ENCODE measurements at places on chromosomes 4 and X.

DNA sequence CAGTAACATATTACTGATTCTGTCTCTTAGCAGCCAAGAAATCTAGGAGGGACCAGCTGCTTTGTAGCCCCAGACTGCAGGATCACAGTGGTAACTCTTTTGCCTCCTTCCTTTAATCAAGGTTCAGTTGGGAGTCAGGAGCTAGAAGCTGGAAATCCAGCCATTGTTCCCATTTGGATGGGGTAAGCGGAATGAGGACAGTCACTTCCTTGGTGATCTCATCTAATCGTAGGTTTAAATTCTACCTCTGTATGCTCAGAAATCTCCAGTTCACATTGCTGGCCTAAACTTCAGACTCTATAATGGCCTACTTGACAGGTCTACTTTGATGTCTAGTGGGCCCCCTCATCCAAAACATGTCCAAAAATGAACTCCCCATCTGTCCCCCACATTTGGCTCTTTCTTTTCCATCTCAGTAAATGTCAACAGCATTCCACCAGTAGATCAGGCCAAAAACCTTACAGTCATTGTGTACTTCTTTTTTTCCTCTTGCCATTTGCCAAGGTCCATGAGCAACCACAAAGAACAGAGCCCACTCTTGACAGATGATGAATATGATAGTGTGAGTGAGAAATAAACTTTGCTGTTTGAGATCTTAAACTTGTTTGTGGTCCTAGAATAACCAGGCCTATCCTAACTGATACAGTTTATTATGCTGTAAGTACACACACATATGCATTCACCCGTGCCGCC lies 40.1 kb downstream of the WWC2 start:
- no peak for DNase-seq

DNA sequence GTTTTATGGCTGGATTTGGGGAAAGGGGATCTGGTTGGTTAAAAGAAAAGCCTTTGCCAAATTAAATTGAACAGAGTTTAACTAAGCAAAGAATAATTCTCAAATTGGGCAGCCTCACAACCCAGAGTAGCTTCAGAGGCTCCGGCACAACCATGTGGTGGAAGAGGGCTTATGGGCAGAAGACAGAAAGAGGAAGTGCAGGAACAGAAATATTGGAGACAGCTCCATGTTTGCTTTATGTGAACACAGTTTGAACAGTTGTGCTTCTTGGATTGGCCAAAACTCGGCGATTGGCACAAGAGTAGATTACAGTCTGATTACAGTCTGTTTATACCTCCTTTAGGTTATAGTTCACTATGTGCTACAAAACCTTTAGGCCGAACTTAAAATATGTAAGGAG lies 562.7 kb downstream of the TRIML1 start:
- no peak for DNase-seq

DNA sequence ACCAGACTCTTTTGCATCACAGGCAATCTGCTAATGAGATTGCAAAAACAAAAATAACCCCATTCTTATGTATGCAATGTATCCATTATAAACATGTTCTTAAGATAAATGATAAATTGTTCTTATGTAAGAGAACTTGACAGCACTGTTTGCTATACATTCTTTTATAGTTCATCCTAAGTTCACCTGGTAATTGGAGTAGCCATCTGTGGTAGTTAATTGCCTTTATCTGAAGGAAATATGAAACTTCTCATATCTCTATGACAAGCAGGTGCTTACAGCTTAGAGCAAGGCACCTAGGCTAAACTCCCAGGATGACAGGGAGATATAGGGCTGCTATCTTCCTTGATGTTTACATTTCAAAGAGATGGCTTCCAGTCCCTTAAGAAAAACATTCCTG lies 21.3 kb upstream of the CLCN5 start:
- DNase-seq = no peak

- no peak for DNase-seq
Observed at GRCh38 chr4:35975617-35976355, 268.5 kb downstream of the ARAP2 start.

DNA sequence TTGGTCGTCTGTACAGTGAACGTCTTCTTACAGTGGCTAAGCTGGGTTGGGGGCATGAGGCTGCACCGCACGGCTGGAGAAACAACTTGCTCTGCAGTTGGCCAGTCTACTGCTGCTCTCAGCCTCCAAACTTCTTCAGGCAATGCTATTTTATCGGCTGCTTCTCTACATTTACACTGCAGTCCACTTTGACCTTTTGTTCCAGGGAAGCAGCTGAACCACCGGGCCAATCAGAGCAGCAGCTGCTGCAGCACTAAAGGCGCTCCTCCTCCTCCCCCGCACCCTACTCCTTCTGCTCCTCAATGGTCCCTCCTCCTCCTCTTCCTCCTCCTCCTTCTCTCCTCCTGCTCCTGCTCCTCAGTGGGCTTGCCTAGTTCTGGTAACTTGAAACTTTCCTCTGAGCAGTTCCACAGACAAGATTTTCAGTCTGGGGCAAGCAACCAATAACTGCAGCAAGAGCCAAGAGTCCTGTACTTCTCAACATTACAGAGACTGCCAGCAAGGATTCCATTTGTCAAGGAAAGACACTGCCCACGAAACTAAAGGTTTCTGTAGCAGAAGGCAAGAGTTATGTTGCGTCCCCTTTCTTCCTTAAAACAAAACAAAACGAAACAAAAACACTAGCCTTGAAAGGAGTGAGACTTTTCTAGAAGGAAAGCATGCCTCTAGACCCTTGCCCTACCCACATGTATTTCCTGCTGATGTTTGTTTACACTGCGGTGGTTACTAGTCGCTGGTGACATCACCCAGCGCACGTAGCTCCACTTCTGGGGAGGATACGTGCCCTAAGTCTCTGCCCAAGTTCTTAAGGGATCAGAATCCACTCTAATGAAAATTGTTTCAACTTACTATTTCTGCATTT lies 125.7 kb upstream of the NAP1L5 start:
- peak; percentile 91 for DNase-seq

DNA sequence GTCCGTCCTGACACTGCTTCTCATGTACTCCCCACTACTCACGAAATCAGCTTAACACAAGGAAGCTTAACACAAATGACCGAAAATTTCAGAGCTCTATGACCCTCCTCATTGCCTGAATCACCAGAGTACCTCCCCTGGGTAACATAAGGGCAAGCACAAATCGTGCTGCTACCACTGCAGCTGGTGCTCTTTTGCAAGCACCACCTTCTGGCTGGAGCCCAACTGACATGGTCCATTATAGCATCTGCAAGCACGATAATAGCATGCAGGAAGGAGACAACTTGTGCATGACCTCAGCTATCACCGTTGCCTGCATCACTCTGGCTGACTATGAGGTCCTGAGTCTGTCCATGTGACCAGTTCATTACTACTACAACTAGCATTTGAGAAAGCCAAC lies 308.0 kb downstream of the TEX13C start:
- no peak for DNase-seq

GRCh38 chrX:34058005-34058404 lies 74.1 kb downstream of the FAM47A start:
- no peak for DNase-seq
